ENCODE measurements at places on chromosomes 6 and 20.

DNA sequence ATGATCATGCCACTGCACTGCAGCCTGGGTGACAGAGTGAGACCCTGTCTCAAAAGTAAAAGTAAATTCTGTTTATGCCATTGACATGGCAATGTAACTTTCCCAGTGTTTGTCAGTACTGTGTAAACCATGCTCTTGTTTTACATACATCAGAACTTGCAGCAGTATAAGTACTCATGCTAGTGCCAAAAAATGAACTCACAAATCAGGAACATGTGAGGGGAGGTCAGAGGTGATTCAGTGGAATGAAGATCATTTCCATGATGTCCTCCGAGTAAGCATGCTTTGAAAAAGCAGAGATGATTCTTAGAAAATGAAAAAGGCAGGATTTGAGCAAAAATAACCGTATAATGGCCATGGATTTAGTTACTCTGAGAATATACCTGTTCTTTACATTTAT lies 81.9 kb downstream of the ANKS1A start:
- DNase-seq: no peak

DNA sequence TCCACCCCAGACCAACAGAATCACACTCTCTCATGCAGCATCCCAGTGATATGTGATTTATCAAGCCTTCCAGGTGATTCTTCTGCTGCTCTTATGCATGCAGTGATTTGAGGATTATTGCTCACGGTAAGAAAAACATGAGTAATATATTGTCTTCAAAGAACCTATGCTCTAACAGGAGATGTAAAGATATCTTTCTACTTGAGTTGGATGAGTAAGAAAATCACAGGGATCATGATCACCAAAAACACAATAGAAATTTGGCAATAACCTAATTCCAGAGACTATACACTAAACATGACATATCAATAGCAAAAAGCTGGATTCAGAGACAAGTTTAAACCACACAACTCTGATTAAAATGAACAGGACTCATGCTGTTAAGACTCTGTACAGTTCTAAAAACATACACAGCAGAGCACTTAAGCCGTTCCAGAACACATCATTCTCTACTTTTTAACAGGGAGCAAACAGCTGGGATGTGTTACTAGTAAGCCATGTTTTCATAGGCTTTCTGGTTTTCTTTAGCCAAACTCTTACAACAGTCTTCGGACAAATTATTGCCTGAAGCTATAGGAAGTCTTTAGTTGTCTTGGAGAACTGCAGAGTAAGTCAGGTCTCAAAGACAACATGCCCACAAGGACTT lies 568.6 kb downstream of the HAO1 start:
- no peak for DNase-seq

GRCh38 chr20:22098511-22098910 lies 393.0 kb downstream of the PAX1 start:
- DNase-seq: no peak

GRCh38 chr20:45925821-45926506 lies 8.5 kb upstream of the PCIF1 start:
- DNase-seq: no peak

- peak; percentile 37 for DNase-seq
Observed at GRCh38 chr6:17585766-17586490, 14.2 kb upstream of the FAM8A1 start.

- DNase-seq: no peak
Observed at GRCh38 chr20:39004508-39004907, 42.4 kb downstream of the DHX35 start.

DNA sequence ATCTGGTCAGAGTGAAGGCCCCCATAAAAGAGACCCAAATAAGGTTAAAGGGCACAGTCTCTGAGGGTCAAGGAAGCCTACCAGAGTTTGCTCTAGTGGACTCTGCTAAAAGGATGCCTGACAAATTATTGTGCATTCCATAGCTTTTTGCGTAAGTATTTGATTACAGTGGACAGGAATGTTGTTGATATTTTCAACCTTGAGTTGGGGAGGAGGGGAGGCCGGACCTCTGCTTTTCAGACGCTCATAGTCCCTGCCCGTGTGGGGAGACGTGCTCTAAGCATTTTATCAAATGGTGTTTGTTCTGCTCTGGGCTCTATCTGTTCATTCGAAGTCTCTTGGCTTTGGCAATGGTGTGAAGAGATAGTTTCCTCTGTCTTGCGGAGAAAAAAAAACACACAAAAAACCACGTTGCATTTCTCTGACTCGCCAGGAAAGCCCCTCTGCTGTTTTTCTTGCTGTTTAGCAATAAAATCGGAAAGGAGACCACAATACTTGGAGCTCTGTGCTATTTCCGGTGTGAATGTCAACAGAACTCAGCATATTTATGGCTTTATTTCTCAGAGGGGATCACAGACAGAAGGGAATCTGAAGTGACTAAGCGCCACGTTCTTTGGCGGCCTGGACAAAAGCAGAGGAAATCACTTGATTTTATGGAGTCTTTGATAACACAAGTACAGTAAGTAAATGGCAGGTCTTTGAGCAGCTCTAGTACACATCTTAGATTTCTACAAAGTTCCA lies 159.8 kb downstream of the ZFP64 start:
- peak; percentile 75 for DNase-seq

- no peak for DNase-seq
Observed at GRCh38 chr6:111725446-111726112, 119.9 kb upstream of the TRAF3IP2 start.

DNA sequence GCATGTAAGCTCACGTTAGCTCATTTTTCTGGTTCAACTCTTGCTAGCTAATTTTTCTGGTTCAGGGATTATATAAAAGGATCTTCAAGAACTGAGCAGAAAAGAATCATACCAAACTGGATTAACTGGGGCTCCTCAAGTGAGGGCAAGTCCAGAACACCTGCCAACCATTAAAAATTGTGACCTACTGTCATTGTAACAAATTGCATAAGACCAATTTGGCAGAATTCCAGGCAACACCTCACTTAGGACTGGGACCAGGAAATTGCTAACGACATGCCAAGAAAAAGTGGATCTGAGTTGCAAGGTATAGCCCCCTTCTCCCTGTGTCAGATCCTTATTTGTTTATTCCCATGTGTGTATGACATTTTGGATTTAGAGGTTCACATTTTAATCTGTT lies 216.6 kb downstream of the HIVEP2 start:
- DNase-seq: no peak

- DNase-seq: no peak
Observed at GRCh38 chr6:163182696-163183095, 231.8 kb upstream of the QKI start.

DNA sequence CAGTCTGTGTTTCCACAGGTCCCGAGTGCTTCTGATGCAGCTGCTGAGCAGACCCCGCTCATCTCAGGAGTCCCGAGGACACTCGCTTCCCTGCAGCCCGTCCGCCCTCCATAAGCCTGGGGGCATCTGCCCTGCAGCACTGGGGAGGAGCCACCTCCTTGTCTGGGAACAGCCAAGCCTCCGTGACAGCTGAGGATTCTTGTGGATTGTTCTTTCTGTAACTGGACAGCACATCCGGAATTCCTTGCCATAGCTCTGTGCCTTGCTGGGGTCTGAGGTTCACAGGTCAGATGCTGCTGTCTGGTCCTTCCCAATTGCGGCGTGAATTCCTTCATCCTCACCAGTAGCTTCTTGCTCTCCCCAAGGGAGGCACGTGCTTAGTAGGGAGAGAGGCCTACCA lies 38.4 kb upstream of the FNDC1 start:
- DNase-seq: no peak

DNA sequence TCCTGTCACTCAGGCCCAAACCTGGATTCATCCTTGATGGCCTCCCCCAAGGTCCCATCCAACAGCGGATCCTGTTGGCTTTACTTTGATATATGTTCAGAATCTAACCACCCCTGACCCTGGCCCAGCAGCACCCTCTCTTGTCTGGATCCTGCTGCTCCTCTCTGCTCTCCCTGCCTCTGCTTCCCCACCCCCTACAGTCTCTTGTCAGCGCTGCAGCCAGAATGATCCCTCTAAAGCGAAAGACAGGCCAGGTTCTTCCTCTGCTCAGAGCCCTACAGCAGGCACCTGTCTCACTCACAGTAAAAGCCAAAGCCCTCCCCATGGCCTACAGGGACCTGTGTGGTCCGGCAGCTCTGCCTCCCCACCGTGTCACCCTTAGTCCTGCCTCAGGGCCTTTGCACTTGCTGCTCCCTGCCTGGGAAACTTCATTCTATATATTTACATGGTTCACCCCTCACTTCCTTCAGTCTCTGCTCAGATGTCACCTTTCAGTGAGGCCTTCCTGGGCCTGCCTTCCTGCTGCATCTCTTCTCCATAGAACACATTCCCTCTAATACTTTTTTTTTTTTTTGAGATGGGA lies 37.4 kb upstream of the KCNB1 start:
- no peak for DNase-seq

- DNase-seq: no peak
Observed at GRCh38 chr6:170182781-170183120, 108.1 kb downstream of the DLL1 start.

- DNase-seq: no peak
Observed at GRCh38 chr20:17155401-17155800, 71.4 kb upstream of the PCSK2 start.

GRCh38 chr20:15917283-15917682 lies 656.0 kb downstream of the KIF16B start:
- DNase-seq: no peak

GRCh38 chr6:138538390-138539031 lies 39.2 kb upstream of the NHSL1 start:
- no peak for DNase-seq

GRCh38 chr20:34549291-34549928 lies 9.1 kb upstream of the MAP1LC3A start:
- DNase-seq: no peak

DNA sequence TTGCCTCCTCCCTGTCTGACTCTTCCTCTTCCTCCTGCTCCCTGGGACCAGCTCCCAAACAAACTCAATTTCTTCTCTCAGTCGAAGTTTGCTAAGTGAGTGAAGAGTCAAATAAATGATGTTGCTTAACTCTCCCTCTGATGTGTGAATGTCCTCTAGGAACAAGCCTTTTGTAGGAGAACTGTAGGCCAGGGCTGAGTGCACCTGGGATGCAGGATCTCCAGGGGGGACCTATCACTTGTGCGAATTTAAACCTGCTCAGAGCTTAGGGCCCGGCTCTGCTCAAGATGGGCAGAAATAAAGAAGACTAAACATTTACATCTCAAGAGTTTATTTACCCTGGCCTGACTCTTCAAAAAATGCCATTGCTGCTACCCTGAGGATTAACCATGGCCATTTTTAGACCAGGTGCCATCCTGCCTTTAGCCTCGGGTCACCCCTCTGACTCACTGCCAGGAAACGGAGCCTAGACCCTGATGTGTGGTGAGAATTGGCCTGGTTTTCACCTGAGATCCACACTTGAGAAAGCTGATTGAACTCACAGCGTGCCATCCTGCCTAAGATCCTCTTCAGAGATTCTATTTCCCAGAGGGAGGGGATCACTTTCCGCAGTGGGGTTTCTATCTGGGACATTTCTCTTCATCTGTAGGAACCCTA lies 63.6 kb upstream of the CD93 start:
- DNase-seq: no peak

GRCh38 chr20:32332614-32333013 lies 25.5 kb upstream of the ASXL1 start:
- DNase-seq: no peak

DNA sequence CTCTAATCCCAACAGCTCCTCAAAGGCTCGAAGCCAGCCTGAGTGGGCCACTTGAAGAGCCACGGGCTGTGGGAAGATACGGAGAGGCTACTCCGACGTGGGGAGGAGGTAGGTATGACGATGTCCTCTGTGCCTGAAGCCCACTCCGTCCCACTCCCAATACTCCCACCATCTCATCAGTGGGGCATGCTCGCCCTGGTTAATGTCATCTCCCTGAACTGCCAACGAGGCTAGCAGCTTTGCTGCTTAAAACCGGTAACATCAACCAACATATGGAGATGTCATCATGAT lies 11.1 kb downstream of the NRN1 start:
- no peak for DNase-seq

DNA sequence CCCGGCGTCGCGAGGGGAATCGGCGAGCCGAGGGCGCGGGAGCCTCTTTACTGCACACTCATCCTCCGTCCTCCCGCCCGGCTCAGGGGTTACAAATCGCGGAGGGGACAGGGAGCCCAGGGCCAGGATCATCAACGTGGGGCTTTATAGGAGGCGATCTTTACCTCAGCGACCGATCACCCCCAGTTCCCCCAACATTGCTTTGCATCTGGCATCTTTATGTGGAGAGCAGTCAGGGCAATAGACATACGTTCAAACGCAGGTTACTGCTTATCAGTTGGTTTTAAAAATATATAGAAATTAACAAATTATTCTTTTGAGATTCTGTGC lies 634 bp downstream of the HSF2 start:
- no peak for DNase-seq

- DNase-seq: no peak
Observed at GRCh38 chr6:2118136-2118535, 127.3 kb downstream of the GMDS start.

DNA sequence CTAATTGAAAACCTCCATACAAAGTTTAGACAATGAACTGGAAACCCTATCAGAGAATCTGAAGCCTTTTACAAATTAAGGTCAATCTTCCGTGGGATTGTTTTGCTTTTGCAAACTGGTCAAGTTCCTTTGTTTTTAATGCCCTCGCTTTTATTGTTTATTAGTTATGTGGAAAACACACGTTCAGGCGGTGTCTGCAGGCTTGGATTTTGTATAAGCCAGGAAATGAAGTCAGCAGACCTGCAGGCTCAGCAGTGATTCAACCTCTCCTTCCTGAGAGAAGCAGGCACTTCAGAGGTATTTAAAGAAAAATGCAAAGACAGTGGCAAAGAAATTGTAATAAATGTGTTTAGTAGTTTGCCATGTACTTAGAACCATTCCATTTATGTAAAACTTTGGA lies 103.4 kb upstream of the PDE10A start:
- peak; percentile 39 for DNase-seq

DNA sequence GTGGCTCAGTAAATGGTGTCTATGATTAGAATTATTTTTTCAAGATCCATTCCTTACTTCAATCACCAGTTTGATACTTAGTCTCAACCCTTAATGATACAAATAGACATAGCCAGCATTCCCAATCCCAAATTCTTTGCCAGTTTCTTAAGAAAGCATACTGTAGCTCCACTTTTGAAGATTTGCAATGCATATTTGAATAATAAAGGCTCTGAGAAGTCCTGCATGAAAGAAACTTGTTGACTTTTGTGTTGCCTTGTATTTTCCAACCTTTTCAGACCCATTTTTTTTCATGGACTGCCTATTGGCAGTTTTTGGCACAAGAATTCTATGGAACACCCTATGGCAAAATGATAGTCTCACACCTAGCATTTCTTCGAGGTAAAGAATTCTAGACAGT lies 215.6 kb upstream of the CHD6 start:
- DNase-seq: no peak

- DNase-seq: no peak
Observed at GRCh38 chr6:167532410-167533288, 207.8 kb downstream of the TTLL2 start.

Data from H4 (cell line).